ENCODE measurements at places on chromosomes 6 and 20.
A peak's percentile ranks its signal among the peaks of the same experiment; 100 is the strongest.

- DNase-seq, result no peak
These were observed 275.1 kb downstream of the C6orf118 start for GRCh38 chr6:165034271-165034741.

GRCh38 chr6:101650402-101651100 is 257.0 kb downstream of the GRIK2 start:
- no peak for DNase-seq

GRCh38 chr6:91476000-91476399 is 889.1 kb upstream of the MAP3K7 start:
- no peak for DNase-seq

- peak; percentile 72 for DNase-seq
These were observed 57.2 kb upstream of the ARID1B start for GRCh38 chr6:156719720-156720563.

DNA sequence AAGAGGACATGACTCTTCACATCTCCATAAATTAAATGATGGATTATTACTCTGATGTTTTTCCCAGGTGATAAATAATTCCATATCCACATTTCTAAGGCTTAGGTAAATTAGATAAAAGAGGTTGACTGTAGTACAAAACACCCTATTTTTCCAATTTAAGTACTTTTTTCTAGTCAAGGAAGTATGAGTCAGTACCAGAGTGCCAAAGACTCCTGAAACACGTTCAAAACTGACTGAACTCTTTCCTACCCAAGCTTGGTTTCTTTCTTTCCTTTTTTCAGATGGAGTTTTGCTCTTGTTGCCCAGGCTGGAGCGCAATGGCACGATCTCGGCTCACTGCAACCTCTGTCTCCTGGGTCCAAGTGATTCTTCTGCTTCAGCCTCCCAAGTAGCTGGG is 85.0 kb downstream of the DOK5 start:
- DNase-seq, result no peak

- DNase-seq, result no peak
These were observed 66.9 kb upstream of the SMIM28 start for GRCh38 chr6:138310821-138311220.

GRCh38 chr20:52104546-52105441 is 86.8 kb downstream of the ZFP64 start:
- DNase-seq, result no peak

- no peak for DNase-seq
These were observed 196.0 kb downstream of the MYLK4 start for GRCh38 chr6:2554651-2555260.

DNA sequence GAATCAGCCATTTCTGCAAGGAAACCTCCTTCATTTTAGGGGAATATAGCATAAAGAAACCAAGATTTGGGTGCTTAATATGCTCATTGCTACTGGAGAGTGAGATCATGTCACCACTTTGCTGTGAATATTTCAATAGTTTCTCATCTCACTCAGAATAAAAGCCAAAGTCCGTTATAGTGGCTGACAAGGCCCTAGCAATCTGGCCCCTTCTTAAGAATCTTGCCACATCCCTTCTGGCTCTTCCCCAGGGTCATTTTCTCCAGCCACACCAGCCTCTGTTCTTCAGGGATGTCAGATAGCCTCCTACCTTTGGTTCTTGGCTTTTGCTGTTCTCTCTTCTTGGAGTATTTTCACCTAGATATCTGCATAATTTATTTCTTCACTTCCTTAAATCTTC is 24.8 kb upstream of the MLIP start:
- no peak for DNase-seq

GRCh38 chr6:113329942-113330635 is 527.1 kb upstream of the MARCKS start:
- no peak for DNase-seq

DNA sequence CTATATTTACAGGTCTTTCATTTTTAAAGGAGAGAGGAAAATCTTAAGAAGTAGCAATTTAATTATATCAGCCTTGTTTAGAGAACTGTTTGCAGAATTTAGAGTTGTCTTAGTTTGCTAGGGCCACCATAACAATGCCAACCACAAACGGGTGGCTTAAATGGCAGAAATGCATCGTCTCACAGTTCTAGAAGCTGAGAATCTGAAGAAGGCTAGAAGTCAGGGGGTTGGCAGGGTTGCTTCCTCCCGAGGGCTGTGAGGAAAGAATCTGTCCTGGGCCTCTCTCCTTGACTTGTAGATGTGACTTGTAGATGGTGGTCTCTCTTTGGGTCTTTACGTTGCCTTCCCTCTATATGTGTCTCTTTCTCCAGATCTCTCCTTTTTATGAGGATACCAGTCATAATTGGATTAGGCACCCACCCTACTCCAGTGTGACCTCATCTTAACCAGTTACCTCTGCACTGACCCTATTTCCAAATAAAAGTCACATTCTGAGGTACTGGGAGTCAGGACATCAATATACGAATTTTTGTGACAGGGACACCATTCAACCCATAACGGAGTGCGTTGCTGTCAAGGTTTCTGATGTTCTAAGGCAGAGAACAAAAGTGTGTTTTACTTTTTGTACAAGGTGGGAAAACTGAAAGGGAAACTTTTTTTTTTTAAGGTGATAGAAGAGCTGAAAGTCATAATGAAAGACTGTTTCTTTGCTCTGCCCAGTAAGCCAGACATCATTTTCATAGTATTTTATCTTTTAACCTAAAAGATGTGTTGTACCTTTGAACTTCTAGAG is 84.4 kb downstream of the SAMD3 start:
- DNase-seq, result no peak

- no peak for DNase-seq
These were observed 197.5 kb upstream of the FOXA2 start for GRCh38 chr20:22781869-22782268.

GRCh38 chr6:157316871-157317814 is 6.2 kb downstream of the TMEM242 start:
- no peak for DNase-seq
